ENCODE measurements at places on chromosomes 5 and 9. TPM values are rescaled to one million over a fixed set of nuclear protein-coding genes. Genes with fewer than 3 reads are reported as not detected.

SLC4A9 gene
- total RNA-seq, result not detected

C9orf78 gene
- total RNA-seq, result 98.7 TPM

DNAI1 gene
- not detected for total RNA-seq

LCP2 gene
- total RNA-seq, result 311 TPM

LIFR gene
- total RNA-seq, result not detected

CDX1 gene
- total RNA-seq, result not detected

- DNase-seq, result no peak
Measured at GRCh38 chr9:131233995-131234394, 42.3 kb downstream of the FAM78A start.

- DNase-seq, result no peak
Measured at GRCh38 chr5:15499528-15500324, at the start of gene FBXL7. Gene FBXL7, plus strand, starts transcription at chr5:15500180.

DNA sequence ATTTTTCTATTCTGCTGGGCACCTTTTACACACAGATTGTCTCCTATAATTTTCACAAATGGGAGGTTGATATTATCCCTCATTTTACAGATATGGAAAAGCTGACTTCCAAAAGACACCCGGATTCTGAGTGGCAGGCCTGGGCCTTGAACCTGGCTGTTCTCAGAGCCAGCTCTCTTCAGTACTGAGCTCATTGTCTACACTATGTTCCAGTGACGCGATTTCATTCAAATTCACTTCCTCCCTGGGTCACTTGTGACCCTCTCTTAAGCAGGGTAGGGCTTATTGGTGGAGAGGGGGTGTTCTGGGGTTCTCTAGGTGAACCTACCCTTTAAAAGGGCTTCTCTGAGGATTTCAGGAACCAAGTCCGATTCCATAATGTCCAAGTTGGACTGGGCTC is 70.2 kb downstream of the ANKRD33B start:
- no peak for DNase-seq

DNA sequence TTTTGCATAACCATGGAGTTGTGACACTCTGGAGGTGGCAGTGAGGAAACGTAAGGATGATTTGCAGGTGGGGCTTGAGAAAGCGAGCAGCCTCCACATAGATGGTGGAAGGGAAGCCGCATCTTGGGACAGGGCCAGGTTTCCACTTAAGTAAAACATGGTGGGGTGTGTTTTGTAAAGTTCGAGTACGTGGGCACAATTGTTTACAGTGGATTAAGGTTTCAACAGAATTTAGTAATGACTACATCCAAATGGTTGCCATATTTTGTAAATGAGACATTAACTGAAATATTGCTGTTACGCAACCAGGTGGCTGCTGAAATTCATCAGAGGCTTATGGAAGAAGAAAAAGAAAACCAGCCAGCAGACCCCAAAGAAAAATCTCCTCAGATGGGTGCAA is 85.4 kb upstream of the IL7R start:
- no peak for DNase-seq

- peak; percentile 56 for DNase-seq
Measured at GRCh38 chr9:134318481-134318891, 7.8 kb upstream of the RXRA start.

DNA sequence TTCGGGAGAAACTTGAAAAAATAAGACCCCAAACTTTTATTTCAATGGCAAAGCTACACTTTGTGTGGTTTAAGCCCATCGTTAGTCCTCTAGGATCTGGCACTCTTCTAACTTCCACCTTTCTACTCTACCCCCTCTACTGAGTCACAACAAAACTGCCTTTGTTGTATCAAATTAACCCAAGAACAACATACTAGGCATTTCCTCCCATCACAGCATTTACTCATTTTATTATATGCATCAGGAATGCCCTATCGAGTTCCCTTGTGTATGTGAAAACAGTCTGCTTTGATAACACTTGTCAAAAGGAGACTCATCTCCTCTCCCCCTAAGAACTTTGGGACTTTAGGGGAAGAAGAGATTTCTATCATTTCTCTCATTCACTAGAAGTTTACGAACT is 158.9 kb upstream of the FREM1 start:
- no peak for DNase-seq

DNA sequence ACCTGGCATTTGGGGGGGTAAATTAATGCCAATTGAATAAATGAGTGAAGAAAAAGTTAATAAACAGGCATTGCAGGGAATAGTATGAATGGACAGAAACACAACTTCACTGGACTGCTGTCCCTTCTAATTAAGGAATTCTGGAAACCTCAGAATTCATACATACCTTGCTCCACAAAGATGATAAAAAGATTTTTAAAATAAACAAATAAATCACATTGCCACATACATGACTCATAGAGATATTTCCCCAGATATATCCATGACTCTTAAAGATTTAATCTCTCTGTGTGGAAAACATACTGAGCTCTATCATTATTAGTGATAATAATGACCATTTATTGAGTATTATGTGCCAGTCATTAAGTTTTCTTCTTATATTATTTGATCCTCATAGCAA is 469.0 kb upstream of the MEF2C start:
- no peak for DNase-seq

GRCh38 chr5:174229514-174230370 is 184.2 kb downstream of the NSG2 start:
- DNase-seq, result no peak

GRCh38 chr5:6745706-6746222 is 32.5 kb downstream of the TENT4A start:
- no peak for DNase-seq

- no peak for DNase-seq
Measured at GRCh38 chr5:80569961-80570786, at the start of gene ANKRD34B. Gene ANKRD34B, minus strand, starts transcription at chr5:80570280. Its CDS starts 10,261 bp downstream, at chr5:80560019.

DNA sequence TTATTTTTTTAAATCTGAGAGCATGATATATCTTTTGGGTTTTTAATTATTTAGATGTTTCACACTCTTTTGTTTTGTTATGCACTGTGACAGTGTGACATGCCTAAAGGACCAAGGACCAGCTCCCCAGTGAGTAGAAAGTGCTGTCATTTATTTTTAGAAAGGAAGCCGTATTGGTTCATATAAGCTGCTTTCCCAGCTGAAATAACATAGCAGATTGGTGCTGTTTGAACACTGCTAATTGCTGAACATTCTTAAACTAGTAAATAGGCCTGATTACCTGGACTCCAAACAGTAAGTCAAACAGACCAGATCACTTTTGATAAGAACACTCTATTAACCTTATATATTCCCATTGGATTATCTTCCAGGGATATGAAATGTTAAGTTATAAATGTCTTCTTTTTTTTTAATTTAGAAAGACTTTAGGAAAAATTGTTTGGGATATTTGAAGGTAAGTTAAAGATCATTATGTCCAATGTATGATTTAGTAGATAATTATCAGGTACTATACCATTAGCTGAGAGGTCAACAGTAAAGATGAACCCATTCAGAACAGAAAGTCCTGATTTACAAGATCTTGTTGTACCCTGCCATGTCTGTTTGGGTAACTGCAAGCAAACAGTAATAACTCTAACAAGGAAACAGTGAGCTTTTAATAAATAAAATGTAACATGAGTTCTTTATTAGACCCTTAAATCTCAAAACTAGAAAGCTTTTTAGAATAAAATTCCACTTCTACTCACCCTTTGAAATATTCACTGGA is 27.8 kb upstream of the ELL2 start:
- no peak for DNase-seq

DNA sequence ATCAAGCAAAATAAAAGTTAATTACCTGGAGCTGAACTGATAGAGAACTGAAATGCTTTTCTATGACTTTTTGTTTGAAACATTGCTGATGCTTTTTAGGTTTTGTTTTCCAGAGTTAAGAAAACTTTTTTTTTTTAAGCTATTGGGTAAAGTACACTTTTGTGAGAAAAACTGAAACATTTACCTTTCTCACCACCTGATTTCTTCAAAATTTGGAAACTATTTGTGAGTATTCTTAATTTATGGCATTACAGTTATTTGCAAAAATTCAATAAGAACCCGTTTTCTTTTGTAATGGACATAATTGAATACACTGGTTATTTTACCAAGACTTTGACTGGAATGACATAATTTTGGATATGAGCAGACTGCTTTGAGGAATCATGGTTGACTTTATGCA is 6.6 kb downstream of the C9orf153 start:
- DNase-seq, result no peak

GRCh38 chr5:170508036-170508435 is 4.2 kb downstream of the KCNIP1 start:
- DNase-seq, result no peak

- no peak for DNase-seq
Measured at GRCh38 chr5:11258001-11258400, 497.0 kb upstream of the DAP start.

DNA sequence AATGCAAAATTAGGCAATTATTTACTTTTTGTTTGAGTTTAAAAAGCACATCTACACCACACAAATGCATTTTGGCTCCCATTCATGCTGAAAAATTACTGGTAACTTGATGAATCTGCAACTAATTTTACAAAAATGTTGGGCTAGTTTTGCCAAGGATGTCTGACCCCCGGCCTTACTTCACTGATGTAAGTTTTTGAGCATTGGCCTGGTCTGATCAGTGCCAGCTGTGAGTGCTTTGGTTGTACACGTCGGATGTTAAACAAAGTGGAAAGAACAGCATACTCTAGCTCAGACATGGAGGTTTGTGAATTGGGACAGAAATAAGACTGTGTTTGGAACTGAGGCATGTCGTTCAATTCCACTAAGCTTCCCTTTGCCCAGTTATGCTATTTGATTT is 1044.2 kb downstream of the TLE4 start:
- no peak for DNase-seq

DNA sequence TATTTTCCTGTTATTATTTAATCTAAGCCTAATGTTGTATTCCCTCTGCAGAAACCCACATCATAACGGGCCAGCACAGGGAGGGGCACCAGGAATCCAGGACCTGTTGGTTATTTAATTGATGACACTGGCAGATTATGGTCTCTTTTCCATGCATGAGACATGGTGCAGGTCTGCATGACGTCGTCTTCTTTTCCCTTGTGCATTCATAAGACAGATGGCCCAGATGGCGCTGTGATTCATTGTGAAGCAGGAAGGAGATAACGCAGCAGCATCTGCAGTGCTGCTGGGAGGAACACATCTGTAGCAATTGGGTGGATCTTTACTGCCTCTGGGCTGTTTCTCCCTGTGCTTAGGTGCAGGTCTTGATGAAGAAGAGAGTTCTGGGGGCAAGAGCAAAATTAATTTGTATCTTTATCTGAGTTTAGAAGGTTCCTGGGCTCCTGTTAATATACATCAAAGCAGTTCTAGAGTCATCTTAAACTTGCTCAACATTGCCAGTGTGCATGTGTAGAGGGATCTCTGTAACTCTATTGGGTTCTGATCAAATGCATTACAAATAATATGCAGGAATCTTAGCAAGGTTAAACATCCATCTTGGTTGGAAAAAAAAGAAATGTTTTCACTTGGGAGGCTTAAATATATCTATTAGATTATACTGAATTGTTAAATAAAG is 176.1 kb downstream of the PCSK1 start:
- DNase-seq, result no peak
